T-helper 17 cell (primary cell): ENCODE measurements at places on chromosomes 1 and 21.

DNA sequence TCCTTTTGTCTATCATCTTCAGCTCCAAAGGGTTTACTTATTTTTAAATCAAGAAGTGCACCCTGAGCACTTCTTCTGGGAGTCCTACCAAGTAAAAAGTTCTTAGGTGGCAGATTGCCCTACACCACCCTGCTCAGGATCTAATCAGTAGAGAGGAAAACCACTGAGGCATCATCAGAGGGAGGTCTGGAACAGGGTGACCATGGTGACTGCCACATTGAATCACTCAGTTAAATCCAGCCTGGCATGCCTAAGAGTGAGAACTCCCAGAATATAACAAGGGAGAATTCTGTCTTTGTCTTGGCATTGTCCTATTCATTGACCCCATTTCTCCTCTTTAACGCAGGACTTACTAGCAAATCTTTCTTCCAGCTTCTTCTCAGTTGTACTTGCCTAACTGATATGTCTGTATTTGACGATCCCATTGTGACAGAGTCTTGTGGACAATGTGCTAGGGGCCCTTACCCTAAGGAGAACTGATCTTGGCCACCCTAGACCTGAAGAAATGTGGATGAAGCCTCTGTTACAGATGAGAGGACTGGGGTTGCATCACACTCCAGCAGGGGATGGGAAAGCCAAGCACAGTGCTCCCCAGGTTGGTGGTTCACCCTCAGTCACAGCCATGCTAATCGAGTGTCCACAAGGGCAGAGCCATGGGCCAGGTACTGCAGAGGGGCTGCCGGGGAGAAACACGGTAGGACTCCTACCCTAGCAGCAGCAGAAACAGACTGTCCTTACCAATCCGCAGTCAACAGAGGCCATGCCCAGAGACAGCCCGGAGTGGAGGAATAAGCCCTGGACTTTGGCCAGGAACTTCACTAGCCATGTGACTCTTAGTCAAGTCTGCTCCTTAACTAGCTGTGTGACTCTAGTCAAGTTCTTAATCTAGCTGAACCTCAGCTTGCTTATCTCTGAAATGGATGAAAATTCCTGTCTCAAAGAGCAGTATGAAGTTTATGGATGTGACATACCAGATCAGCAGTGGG is 15.4 kb downstream of the PKP1 start:
- no peak for DNase-seq

DNA sequence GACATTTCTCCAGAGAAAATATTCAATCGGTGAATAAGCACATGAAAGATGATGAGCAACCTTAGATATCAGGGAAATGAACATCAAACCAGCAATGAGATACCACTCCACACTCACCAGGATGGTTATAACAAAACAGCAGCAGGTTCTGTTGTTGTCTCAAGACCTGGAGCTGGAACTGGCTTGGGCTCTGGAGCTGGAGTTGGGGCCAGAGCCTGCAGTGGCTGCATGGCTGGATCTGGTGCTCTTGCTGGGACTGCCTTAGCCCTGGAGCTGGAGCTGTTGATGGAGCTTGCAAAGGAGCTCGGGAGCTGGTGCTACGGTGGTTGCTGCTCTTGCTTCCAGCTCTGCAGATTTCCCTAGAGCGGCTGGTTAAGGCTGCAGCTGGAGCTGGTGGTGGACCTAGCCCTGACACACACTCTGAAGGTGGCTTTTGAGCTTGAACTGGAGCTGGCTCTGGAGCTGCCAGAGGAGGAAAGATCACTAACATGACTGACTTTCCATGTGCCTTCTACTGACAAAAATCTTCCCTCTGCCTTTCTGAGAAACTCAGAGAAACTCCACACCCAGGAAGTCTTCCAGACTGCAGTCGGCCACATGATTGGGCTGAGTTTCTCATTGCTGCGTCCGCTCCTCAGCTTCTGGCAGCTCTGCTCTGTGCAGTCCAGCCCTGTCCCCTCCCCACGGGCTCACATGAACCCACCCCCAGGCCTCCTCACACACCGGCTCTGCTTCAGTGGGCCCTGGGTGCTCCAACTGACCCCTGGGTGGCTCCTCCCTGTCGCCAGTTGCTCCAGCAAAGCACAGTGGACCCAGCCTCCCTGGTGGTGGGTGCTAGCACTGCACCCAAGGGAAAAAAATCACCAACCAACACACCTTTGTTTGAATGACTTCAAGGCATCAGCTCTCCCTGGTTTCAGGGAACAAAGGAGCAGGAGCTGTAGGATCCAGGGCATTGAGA is 139.1 kb upstream of the FMN2 start:
- DNase-seq, result no peak

- no peak for DNase-seq
Measured at GRCh38 chr1:87113313-87113712, 198.9 kb downstream of the HS2ST1 start.

DNA sequence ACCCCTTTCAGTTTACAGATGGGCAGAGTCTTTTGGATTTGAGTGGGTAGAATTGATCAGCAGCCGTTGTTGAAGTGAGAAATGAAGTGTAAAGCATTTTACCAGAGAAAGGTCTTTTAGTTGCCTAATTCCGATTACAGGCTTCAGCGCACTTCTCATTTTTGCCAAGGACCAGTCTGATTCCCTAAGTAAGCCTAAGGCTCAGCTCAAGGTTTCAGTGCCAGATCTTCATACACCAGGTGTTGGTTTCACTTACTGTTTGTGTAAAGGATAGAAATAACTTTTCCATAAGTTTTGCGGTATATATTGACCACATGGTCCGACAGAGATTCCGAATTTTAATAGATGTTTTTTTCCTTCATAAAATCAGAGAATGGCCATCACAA is 83.9 kb upstream of the BMP8A start:
- no peak for DNase-seq

GRCh38 chr1:81950591-81951244 is 150.0 kb downstream of the ADGRL2 start:
- no peak for DNase-seq

- no peak for DNase-seq
Measured at GRCh38 chr1:209823143-209824041, 4.4 kb upstream of the UTP25 start.

DNA sequence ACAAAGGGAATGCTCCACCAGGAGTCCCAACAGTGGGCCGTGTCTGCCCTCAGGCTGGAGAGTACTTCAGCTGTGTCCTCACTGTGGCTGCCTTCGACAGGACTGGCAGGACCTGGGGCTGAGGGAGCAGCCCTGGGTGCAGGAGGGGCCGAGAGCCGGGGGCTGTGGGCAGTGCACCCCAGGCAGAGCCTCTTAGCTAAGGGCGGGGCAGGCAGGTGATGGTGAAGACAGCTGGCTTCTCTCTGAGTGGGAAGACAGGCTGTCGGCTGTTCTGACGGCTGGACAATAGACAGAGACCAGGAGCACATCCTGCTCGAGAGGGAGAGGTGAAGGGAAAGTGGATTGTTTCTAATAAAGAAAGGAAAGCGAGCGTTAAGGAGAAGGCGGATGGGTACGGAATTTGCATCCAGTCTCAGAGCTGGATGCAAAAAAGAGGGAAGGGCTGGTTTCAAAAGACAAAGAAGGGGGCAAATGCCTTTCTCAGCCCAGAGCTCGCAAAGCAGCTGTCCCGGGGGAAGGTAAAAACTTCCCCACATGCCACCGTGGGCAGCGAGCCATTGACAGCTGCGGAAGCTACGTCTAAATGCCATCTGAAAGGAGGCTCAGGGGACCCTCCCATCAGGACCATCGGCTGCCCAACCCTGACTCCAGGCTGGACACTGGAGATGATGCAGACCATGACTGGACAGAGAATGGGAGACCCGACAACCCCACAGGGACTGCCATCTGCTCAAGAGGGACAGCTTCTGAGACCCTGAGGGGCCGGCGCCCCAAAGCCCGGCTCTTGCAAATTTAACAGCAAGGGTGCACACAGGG is 92.0 kb downstream of the STUM start:
- DNase-seq, result no peak
